Pancreas (tissue), 10 donors: ENCODE measurements at places on chromosomes 5 and 9.

DNA sequence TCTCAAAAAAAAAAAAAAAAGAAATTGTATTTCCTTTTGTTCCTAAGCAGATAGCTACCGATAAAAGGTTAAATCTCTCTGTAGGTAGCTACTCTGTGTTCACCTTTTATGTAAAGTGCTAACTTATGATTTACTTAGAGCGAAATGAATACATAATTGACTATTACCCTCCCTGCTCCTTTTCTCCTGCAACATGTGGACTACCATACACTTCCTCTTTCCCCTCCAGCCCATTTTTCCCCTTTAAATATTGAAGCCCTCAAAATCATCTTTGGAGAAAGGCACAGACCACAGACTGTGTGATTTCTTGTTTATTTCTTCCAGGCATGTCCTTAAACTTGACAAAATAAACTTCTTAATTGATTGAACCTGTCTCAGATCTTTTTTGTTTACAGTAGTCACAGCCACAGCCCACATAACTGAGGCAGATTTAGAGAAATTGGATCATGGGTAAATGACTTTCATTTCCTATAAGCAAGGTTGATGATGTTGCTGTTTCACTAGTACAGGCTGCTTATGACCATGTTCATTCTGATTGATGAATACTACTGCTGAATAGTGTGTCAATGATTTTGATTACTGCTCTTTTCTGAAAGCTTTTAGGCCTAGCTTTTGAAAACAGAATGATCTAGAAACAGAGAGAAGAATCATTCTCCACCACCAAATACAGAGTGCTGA is 59.2 kb downstream of the PHAX start:
- DNase-seq = no peak

GRCh38 chr5:10701567-10702039 is 59.4 kb downstream of the DAP start:
- DNase-seq = peak; percentile 39

- no peak for DNase-seq
These were observed 23.2 kb downstream of the DNM1 start for GRCh38 chr9:128226412-128226801.

- DNase-seq = no peak
These were observed 92.1 kb downstream of the CACNA1B start for GRCh38 chr9:137969685-137970084.

DNA sequence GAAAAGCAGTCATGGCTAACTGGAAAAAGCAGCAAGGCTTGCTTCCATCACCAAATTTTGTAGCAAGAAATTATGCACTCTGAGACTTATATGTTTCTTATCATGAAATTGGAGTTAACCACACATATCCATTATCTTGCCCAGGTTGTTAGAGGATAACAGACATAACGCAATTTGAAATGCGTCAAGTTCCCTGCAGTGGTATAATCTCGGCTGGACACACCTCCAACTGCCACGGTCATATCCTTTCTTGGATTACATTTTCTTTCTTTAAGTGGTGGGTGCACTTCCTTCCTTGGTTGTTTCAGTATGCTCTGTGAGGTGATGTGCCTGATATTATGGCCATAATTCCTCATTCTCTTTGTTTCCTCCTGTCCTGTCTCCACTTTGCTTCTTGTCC is 695.0 kb upstream of the DMAC1 start:
- DNase-seq = no peak

GRCh38 chr9:126986506-126986951 is 71.9 kb downstream of the RALGPS1 start:
- no peak for DNase-seq

DNA sequence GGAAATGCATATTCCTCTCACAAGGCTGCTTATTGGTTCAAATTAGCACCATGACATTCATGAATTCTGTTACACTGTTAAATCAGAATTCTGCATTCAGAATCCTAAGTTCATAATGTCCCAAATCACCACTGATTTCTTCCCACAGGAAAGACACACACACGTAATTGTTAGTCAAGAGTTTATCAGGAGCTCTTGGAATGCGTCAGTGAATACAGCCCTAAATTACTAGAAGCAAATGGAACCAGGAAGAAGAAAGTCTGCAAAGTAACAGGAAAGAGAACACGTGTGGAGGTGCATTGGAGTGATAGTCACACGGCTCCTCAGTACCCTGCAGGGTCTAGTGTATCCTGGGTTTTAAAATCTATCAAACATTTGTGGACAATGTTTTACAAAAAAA is 110.2 kb downstream of the ANXA2R start:
- no peak for DNase-seq

- DNase-seq = peak; percentile 75
These were observed 2.0 kb downstream of the LARP1 start for GRCh38 chr5:154756868-154757813.

DNA sequence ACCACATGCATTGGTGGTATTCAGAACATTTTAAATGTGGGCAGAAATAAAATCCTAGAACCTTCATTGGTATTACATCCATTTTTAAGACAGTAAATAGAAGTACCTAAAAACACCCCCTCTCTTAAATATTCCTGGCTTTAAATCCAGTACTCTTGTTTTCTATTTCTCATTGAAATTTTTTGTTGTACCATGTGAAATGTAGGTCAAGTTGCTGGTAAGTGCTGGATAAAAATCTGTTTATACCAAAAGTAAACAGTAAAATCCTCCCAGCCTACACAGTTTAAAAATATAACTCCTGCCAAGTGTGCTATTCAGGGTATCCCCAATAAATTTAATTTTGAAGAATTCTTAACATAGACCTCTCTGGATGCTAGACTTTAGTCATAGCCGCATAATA is 75.0 kb upstream of the FST start:
- DNase-seq = no peak

DNA sequence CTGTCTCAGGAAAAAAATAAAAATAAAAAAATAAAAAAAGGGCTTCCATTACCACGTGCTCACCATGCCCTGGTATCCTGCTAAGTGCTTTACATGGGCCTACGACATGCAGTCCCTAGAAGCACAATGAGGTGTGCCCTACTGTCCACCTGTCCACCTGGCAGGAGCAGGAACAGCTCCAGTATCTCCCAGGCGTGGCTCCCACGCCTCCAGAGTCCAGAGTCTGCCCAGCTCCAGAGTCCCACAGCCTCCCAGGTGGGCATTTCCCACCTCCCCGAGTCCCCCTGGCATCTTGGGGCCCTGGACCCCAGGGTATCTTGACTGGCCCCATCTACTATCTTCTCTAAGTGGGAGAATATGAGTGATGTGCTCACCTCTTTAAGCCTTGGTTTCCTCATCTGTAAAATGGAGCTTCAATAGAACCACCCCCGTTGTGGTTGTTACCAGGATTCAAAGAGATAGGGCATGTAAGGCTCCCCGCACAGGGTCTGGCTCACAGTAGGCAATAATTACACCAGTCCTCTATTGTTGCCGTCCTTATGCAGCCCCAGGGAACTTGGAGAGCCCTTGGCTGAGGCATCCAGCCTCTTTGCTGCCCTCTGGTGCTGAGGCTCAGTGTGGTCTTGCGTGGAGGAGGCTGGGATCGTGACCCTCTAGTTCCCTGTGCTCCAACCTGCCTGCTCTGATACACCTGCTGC is 8.9 kb downstream of the CXCL14 start:
- no peak for DNase-seq

DNA sequence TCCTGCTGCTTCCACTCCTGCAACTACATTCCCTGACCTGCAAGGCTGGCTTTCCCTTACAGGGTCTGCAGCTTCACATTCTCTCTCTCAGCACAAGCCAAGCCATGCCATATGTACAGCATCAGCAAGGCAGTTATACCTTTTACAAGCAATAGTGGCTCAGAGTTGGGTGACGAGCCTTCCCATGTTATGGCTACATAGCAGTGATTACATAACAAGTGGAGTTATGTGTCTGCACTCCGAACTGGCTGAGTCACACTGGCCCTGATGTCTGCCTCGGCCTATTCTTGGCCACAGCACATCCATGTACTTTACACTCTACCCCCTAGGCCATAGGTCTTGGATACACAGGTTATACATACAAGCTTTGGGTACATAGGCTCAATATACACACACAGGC is 52.0 kb upstream of the SNCAIP start:
- DNase-seq = no peak

GRCh38 chr5:140196115-140196814 is 21.3 kb downstream of the CYSTM1 start:
- no peak for DNase-seq

- no peak for DNase-seq
These were observed 53.9 kb upstream of the PTCH1 start for GRCh38 chr9:95570646-95571045.

- no peak for DNase-seq
These were observed 22.8 kb upstream of the FCN1 start for GRCh38 chr9:134940236-134941208.

- DNase-seq = no peak
These were observed 189.5 kb downstream of the TMEM38B start for GRCh38 chr9:105883847-105884246.

DNA sequence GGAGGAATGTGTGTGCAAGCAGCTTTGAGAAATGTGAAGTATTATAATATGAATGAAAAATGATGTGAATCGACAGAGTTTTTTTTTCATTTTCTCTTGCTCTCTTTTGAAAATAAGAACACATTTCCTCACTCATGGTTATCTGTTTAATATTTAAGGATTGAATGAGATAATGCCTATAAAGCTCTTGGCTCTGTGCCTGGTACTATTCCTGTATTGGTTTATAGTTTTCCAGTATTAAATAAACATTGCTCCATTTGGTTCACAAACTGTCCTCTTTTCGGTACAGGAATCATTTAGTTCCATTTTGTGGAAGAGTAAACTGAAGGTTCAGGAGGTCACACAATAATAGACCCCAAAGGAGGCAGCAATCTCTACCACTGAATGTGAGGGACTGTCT is 1185.5 kb upstream of the WWC1 start:
- no peak for DNase-seq

GRCh38 chr9:78354989-78355388 is 58.1 kb downstream of the PSAT1 start:
- no peak for DNase-seq

GRCh38 chr5:169694091-169694625 is 57.1 kb downstream of the DOCK2 start:
- DNase-seq = no peak

DNA sequence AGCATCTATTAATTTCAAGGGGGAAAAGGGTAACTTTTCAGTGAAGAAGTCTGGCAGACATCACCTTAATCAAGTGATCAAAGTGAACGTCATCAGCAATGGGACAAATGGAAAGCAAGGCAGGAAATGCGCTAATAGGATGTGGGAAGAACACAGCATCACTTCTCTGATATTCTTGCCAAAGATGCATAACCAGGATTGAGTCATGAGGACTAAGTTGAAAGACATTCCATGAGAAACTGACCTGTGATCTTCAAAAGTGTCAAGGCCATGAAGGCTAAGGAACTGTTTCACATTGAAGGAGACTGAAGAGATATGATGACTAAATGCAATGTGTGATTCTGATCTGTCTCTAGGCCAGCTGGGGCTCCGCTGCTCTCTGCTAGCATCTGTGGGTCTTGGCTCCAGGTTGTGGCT is 92.9 kb downstream of the NDFIP1 start:
- no peak for DNase-seq

- no peak for DNase-seq
These were observed 137.6 kb downstream of the TRPM3 start for GRCh38 chr9:70983723-70984295.
